ENCODE measurements at places on chromosomes 11 and 22.
A peak's percentile ranks its signal among the peaks of the same experiment; 100 is the strongest.

GRCh38 chr22:45600790-45601730 lies 70.6 kb upstream of the ATXN10 start:
- no peak overlapping the region for H3K27ac ChIP-seq
- peaks cover 14% of the 10 kb centered on the region for H3K4me1 ChIP-seq
- peaks cover 55% of the 10 kb centered on the region for H3K36me3 ChIP-seq
- peak; percentile 72 for DNase-seq
- H3K27me3 ChIP-seq: no peaks in the 10 kb centered on the region

- H3K4me1 ChIP-seq: peaks cover 8% of the 10 kb centered on the region
- no peak overlapping the region for H3K4me3 ChIP-seq
- no peaks in the 10 kb centered on the region for H3K36me3 ChIP-seq
- peak overlapping the region; percentile 66 for H3K27ac ChIP-seq
These were observed 50.5 kb upstream of the ZBED5 start for GRCh38 chr11:10908215-10908951.

DNA sequence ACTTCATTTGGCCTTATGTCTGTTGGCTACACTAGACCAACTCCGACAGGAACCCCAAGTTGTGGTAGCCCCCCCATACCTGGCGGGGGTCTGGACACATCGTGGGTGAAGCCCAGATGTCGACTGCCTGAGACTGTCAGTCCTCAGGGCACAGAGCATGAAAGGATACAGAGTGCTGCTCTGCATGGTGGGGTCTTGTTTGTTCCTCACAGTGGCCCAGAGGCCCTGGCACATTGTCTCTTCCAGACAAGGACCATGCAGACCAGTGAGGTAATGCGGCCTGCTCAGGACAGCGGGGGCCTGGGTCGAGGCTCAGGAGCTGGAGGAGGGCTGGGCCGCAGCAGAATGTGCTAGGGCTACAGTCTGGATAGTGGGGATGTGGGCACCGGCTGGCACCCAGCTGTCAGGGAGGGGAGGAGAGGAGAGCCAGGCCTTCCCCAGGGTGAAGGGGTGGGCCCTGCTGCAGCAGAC lies 14.6 kb downstream of the CAPN5 start:
- DNase-seq: no peak
- H3K27ac ChIP-seq: no peak overlapping the region
- H3K4me1 ChIP-seq: peaks cover 14% of the 10 kb centered on the region
- no peak overlapping the region for H3K4me3 ChIP-seq
- peaks cover 12% of the 10 kb centered on the region for H3K36me3 ChIP-seq

DNA sequence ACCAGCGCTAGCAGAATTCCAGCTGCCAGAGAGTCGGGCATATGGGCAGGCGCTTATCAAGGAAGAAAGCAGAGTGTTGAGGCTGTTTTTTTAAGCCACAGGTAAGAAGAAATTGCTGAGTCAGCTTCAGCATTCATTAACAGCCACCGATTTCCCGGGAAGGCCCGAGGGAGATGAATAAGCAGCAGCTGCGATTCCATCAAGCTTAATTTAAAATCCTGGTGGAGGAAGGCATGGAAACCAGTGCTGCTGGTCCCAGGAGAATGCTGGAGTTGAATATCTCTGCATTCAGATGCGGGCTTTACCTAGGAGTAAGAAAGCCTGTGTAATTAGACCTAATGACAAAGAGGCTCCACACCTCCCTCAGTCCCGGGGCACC lies 168.8 kb downstream of the BRD1 start:
- H3K4me1 ChIP-seq: no peaks in the 10 kb centered on the region
- peaks cover 12% of the 10 kb centered on the region for H3K27me3 ChIP-seq
- no peak for DNase-seq
- no peak overlapping the region for H3K4me3 ChIP-seq
- H3K36me3 ChIP-seq: no peaks in the 10 kb centered on the region

- H3K27me3 ChIP-seq: peaks cover 9% of the 10 kb centered on the region
- DNase-seq: no peak
- no peak overlapping the region for H3K4me3 ChIP-seq
- H3K36me3 ChIP-seq: no peaks in the 10 kb centered on the region
These were observed 7.8 kb upstream of the NAA40 start for GRCh38 chr11:63931045-63931444.

- no peak overlapping the region for H3K27ac ChIP-seq
- no peaks in the 10 kb centered on the region for H3K36me3 ChIP-seq
- no peaks in the 10 kb centered on the region for H3K27me3 ChIP-seq
- peaks cover 25% of the 10 kb centered on the region for H3K4me1 ChIP-seq
- DNase-seq: no peak
These were observed 137.7 kb downstream of the MN1 start for GRCh38 chr22:27663812-27664211.

GRCh38 chr11:63979426-63979825 lies 5.0 kb downstream of the COX8A start:
- H3K36me3 ChIP-seq: peaks cover 13% of the 10 kb centered on the region
- no peaks in the 10 kb centered on the region for H3K27me3 ChIP-seq
- H3K4me3 ChIP-seq: no peak overlapping the region
- peaks cover 34% of the 10 kb centered on the region for H3K4me1 ChIP-seq
- DNase-seq: no peak

- H3K36me3 ChIP-seq: no peaks in the 10 kb centered on the region
- H3K27me3 ChIP-seq: no peaks in the 10 kb centered on the region
- peaks cover 62% of the 10 kb centered on the region for H3K4me1 ChIP-seq
- H3K27ac ChIP-seq: peak overlapping the region; percentile 94
- no peak overlapping the region for H3K4me3 ChIP-seq
These were observed 28.7 kb downstream of the RPL3 start for GRCh38 chr22:39290724-39291161.

GRCh38 chr22:34851918-34852662 lies 213.9 kb upstream of the ISX start:
- H3K36me3 ChIP-seq: no peaks in the 10 kb centered on the region
- H3K27ac ChIP-seq: no peak overlapping the region
- no peak overlapping the region for H3K4me3 ChIP-seq
- no peak for DNase-seq
- no peaks in the 10 kb centered on the region for H3K4me1 ChIP-seq

DNA sequence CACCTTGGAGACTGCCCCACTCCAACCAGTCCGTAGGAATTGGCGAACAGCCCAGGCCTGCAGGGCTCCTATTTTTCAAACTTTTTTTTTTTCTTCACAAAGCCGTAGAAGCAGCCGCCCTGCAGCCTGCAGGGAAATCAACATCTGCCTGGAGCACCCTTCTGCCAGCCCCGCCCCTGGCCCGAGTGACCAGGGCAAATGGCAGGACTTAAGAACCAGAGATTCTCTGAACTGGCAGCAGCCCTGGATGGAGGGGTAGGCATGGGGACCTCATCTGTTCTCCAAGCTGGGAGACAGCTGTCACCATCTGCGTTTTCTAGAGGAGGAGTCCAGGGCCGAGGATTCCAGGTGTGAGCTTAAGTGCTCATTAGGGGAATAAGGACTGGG lies 5.6 kb downstream of the SCN2B start:
- H3K36me3 ChIP-seq: no peaks in the 10 kb centered on the region
- H3K4me3 ChIP-seq: no peak overlapping the region

- H3K36me3 ChIP-seq: no peaks in the 10 kb centered on the region
- peaks cover 39% of the 10 kb centered on the region for H3K27me3 ChIP-seq
- H3K4me3 ChIP-seq: no peak overlapping the region
These were observed 42.9 kb upstream of the DAGLA start for GRCh38 chr11:61637277-61637676.

DNA sequence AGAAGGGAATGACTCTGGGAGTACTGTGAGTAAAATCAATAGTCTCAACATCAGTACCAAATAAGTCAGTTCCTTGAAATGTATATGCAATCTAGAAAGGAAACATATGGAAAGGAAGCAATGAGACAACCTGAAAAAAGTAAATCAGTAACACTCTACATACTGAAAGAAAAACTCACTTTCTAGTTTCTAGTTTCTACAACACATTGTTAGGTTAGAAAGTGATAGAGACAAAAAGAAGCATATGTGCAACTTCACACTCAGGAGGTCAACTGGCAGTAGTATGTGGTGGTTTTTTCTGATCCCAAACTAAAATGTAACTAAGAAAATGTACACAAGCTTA lies 156.5 kb upstream of the SOX6 start:
- DNase-seq: no peak
- no peaks in the 10 kb centered on the region for H3K4me1 ChIP-seq
- H3K4me3 ChIP-seq: no peak overlapping the region
- no peak overlapping the region for H3K27ac ChIP-seq

DNA sequence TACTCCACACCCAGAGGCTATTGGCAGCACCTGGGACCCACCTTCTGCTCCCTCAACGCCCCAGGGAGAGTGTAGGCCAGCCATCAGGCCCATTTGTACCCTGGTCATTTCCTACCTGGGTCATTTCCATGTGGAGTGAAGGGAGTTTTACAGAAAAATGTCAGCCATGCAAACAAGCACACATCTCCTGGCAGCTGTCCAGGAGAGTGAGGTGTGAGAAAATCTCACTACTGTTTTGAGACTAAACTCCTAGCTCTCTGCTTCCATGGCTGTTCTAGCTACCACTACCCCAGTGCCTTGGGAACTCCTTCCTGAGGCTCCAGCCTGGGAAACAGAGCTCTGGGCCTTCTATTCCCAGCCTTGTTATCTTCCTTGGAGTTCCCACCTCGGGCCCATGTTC lies 2.8 kb upstream of the TMPRSS13 start:
- DNase-seq: no peak
- no peaks in the 10 kb centered on the region for H3K36me3 ChIP-seq
- no peak overlapping the region for H3K27ac ChIP-seq
- H3K27me3 ChIP-seq: peaks cover 57% of the 10 kb centered on the region
- no peak overlapping the region for H3K4me3 ChIP-seq
- peaks cover 9% of the 10 kb centered on the region for H3K4me1 ChIP-seq

- H3K27ac ChIP-seq: no peak overlapping the region
- no peak for DNase-seq
- peaks cover 18% of the 10 kb centered on the region for H3K27me3 ChIP-seq
These were observed 7.4 kb downstream of the BATF2 start for GRCh38 chr11:64989416-64989815.

- H3K4me1 ChIP-seq: no peaks in the 10 kb centered on the region
- H3K36me3 ChIP-seq: no peaks in the 10 kb centered on the region
- no peaks in the 10 kb centered on the region for H3K27me3 ChIP-seq
These were observed 37.7 kb upstream of the BLID start for GRCh38 chr11:122153746-122154145.

DNA sequence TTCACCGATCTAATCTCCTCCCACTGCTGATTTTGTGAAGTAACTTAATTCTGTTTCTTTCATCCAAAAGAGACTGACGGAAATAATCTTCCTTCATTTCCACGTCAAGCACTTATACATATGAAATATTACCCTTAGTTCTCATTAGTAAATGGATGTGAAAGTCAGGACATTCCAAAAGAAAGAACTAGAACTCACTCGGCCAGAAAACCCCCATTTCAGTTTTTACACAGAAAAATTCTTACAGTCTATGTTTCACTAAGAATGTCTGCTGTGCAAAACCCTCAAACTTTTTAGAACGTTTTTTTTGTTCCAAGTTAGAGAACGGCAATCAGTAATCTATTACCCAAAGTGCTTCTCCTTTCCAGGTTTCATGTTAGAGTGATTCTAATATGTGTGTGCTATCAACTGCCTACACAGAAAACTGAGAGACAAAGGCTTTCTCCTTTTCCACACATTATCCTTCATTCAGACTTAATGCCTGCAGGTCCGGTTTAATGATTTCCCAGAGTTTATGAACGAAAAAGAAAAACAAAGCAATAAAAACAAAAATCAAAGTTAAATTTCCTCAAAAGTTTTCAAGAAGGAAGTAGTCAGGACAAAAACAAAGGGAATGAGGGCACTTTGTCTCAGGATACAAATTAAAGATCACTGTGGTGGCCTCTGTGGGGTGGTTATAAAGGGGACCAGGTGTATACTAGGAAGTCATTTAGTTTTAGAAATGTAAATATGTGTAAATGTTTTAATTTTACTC lies 11.3 kb upstream of the SESN3 start:
- peak overlapping the region; percentile 65 for H3K27ac ChIP-seq
- DNase-seq: no peak
- H3K4me1 ChIP-seq: no peaks in the 10 kb centered on the region
- no peaks in the 10 kb centered on the region for H3K27me3 ChIP-seq
- no peak overlapping the region for H3K4me3 ChIP-seq

DNA sequence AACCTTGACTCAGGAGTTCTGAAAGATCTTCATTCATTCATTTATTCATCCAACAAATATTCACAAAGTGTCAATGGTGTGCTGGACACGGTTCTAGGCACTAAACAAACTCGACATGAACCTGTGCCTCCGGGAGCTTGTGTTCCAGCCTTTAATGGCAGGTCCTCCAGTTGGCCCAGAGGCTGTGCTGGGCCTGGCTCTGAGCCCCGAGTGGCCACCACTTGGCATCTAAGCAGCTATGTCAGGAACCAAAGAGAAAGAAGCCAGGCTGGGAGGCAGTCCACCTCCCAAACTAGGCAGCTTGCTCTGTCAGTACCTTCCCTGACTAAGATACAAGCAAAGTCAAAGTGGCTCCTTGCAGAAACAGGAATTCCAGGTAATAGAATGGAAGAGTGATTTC lies 233.6 kb downstream of the BUD13 start:
- H3K27me3 ChIP-seq: peaks cover 61% of the 10 kb centered on the region
- H3K36me3 ChIP-seq: no peaks in the 10 kb centered on the region
- no peak overlapping the region for H3K4me3 ChIP-seq

- H3K36me3 ChIP-seq: peaks cover 11% of the 10 kb centered on the region
- no peak overlapping the region for H3K27ac ChIP-seq
- no peaks in the 10 kb centered on the region for H3K27me3 ChIP-seq
These were observed 5.1 kb downstream of the ACCS start for GRCh38 chr11:44071157-44071556.

- H3K4me3 ChIP-seq: no peak overlapping the region
- H3K4me1 ChIP-seq: no peaks in the 10 kb centered on the region
- no peak for DNase-seq
- H3K36me3 ChIP-seq: no peaks in the 10 kb centered on the region
- H3K27me3 ChIP-seq: no peaks in the 10 kb centered on the region
These were observed 377.0 kb upstream of the LRRC4C start for GRCh38 chr11:41836431-41836830.

Data from mesenchymal stem cell (in vitro differentiated cells and primary cell).